NCI-H446 (cell line): ENCODE measurements at places on chromosomes 7 and 10.

GRCh38 chr10:18195060-18195799 lies 55.0 kb downstream of the CACNB2 start:
- DNase-seq: no peak

DNA sequence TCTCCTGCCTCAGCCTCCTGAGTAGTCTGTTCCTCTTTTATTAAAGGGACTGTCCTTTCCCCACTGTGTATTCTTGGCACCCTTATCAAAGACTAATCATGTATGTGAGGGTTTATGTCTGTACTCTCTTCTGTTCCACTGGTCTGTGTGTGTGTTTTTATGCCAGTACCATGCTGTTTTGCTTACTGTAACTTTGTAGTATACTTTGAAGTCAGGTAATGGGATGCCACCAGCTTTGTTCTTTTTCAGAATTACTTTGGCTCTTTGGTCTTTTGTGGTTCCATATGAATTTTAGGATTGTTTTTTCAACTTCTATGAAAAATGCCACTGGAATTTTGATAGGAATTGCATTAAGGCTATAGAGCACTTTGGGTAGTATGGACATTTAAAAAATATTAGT lies 14.1 kb upstream of the AMZ1 start:
- DNase-seq: no peak

- DNase-seq: no peak
Measured at GRCh38 chr10:13559124-13559700, 27.6 kb upstream of the PRPF18 start.

DNA sequence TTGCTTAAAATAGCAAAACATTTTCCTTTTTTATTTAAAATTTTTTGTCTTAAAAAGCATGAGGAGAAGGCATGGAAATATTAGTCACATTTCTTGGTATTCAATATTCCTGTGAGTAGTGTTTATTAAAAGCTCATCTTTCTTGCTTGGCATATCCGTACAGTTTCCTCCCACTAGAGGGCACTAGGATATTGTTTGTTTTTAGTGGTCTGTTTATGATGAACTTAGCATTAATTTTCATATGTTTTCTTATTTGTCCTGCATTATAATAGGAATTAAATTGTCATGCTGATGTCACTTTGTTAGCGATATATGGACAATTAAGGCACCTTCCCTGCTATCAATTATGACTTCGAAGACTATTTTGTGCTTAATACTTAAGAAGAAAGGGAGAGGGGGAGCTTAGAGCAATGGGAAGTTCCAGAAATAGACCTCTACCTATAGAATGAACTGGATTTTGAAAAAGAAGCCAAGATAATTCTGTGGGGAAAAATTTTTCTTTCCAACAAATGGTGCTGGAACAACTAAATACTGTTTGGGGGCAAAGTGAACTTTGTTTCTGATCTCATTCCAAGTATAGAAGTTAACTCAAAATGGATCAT lies 91.0 kb upstream of the STRIP2 start:
- DNase-seq: peak; percentile 29

- DNase-seq: no peak
Measured at GRCh38 chr10:22978918-22979317, 51.1 kb downstream of the ARMC3 start.

GRCh38 chr10:102776779-102777456 lies 33.2 kb downstream of the WBP1L start:
- DNase-seq: no peak

GRCh38 chr7:42745357-42746059 lies 166.4 kb downstream of the C7orf25 start:
- peak; percentile 23 for DNase-seq

- no peak for DNase-seq
Measured at GRCh38 chr7:19560111-19560883, 148.5 kb downstream of the POLR1F start.

DNA sequence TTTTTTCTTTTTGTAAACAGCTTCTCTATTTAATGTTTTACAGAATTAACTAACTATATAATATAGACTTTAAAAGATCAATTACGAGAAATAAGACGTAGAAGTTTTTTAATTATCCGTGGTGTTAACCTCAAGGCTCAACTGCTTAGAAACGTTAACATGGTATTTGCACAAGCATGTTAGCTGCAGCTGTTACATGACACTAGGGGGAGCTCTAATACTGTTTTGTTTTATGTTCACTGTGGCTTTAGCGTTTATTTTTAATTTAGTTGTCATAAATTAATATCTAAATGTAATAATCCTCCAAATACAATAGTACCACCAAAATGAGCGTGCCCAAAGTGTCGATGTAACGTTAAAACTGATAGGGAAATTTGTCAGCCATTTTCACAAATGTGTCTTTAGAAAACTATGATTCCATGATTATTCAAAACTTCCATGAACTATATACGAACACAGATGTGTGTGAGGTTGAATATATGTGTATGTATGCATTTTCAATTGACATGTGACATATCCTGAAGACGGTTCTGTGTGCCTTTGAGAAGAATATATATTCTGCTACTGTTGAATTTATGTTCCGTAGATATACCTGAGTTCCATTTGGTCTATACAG lies 828.8 kb upstream of the MBL2 start:
- DNase-seq: no peak

GRCh38 chr7:2869981-2870380 lies 25.9 kb upstream of the GNA12 start:
- DNase-seq: no peak

DNA sequence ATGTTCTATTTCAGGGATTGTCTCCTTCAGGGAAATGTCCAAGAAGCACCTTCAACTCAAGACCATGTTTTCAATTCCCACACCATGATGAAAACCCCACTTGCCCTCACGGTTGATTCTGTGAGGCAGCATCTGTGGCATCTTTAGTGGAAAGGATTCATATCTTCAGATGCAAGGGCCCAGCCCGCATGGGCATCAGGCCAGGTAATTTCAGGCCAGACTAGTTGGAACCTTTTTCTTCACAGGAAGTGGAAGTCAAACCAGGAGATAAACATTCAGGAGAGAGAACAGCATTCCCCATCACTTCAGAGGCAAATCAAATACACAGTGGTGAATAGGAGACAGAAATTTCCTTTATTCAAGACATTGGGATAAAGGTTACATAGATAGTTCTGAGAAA lies 88.8 kb downstream of the JCAD start:
- DNase-seq: no peak

- no peak for DNase-seq
Measured at GRCh38 chr10:54958844-54959243, 157.8 kb upstream of the PCDH15 start.

- DNase-seq: no peak
Measured at GRCh38 chr7:105792488-105793370, 83.7 kb downstream of the ATXN7L1 start.

- no peak for DNase-seq
Measured at GRCh38 chr7:73802459-73802858, 28.3 kb upstream of the CLDN4 start.

GRCh38 chr10:50421026-50421719 lies 169.9 kb upstream of the ASAH2 start:
- DNase-seq: peak; percentile 0

DNA sequence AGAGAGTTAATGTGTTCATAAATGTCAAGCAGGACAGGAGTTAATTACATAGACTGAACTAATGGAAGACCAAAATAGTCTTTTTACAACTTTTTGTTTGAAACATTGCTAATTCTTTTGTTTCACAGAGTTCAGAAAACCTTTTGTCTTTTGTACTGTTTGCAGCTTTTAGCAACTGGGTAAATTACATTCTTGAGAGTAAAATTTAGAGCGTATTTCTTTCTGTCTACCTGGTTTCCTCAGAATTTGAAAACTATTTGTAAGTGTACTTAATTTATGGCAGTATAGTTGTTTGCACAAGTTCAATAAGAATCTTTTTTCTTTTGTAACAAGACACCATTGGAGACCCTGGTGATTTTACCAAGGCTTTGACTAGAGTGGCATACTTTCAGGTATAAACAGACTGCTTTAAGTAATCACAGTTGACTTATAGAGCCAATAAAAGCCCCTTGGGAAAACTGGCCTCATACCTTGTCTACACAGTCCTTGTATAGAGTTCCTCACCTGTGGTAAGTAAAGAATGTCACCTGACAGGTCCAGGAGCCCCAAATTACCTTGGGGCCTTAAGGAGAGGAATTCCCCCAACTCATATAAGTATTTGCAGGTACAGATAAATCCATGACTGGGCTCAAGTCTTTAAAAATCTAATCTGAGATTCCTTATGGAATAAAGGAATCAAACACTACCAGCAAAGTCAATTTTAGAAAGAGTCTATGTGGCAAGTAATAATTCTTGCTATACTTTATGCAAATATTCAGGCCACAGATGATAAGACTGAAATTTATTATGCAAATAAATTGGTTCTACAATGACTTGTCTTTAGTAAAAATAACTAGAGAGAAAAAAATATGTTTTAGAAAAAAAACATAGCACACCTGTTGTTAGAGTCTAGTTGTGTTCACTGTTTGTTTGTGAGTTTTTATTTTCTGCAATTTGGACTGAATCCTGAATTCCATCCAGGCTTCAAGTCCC lies 23.6 kb upstream of the CREB3L2 start:
- no peak for DNase-seq

DNA sequence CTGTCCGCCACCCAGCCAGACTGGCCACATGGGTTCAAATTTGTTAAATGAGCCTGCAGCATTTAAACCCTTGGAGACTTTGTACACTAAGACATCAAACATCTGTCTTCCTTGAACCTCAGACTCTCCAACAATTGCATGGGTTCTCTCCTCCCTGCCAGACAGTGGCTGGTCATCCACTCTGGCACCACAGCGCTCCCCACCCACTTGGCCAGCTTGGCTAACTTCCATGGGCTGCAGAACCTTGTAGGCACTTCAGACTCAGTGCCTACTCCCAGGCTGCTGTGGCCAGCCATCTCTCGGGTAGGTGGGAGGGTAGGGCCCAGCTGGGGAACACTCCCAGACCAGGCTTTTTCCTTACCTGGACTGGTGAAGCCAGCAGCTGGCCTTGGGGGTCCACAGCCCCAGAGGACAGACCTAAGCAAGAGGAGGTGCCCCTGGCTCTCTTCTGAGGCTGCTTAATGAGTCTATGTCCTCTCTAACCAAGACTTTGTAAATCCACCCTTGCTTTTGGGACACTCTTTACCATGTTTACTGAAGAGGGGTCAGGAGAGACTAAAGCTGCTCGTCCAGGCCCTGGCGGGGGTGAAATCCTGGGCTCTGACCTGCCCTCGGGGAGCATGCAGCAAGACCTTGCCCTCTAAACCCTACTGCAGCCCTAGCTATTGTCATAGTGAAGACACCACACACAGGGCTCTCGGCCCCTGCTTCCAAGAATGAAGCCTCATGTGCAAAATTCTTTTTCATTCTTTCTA lies 82.7 kb downstream of the ARHGAP22 start:
- DNase-seq: no peak

DNA sequence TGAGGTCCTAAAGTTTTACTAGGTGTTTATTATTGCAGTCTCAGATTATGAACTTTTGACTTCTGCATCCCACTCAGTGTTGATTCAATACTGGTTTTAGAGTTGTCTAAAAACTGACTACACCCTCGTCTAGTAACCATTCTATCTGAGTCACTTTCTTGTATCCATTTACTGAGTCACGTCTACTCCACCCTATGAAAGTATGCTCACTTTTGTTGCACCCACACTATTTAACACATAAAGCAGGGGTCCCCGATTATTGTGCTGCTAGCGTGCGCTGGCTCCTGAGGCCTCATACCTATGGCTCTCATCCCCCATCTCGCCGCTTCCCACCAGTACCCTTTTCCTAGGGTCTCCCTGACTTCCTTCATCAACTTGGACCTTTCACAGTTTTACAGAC lies 2.0 kb downstream of the SAMD9 start:
- no peak for DNase-seq
